NCI-H1105 (cell line): ENCODE measurements at places on chromosomes 12 and 14.
A peak's percentile ranks its signal among the peaks of the same experiment; 100 is the strongest.

DNA sequence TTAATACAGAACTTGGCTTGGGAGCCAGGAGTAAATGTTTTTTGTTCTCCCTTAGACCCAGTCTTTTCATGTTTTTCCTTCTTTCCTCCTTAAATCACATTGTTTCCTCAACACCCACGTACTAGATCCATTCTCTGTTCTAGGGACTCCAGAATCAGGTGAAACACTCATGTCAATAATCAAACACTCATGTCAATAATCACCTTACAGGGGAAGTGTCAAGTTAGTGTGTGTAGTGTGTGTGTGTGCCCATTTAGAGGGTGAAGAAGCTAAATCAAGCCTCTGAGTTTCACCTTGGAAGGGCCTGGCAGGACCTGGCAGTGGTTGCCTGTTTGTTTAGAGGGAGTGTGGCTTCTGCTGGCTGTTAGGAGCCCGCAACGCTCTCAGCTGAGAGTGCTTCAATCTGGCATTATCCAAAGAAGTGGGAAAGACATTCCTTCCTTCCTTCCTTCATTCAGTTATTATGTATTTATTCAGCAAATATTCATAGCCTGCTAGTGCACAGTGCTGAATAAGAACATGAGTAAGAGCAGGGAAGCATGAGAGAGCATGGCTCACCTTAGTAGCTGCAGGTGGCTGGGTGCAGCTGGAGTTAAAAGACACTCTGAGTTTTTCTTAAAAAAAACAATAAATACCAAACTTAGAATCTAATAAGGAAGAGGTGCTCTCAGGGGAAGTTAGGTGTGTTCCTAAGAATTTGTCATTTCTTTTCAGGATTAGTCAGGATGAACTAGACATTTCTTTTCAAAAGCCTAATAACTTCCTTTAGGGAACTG lies 17.6 kb upstream of the EID3 start:
- DNase-seq = no peak

DNA sequence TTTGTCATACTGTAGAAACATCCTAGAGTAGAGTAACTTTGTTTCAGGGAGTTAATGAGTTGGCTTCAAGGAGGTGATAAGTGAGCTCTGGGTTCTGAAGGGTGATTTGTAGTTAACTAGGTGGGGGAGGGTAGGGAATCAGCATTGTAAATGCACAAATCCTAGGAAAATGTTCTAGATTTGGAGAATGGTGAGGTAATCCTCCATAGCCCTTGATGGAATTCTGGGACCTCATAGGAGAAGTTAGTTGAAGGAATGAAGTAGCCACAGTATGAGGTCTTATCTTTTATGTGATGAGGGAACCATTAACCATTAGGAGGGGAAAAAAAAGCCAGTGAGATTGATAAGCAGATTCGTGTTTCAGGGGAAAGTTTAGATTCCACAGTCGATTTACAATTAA lies 8.0 kb downstream of the CNOT2 start:
- no peak for DNase-seq

GRCh38 chr12:103269946-103270345 lies 225.8 kb downstream of the C12orf42 start:
- no peak for DNase-seq

GRCh38 chr14:64266239-64266638 lies 27.9 kb downstream of the ESR2 start:
- DNase-seq = no peak

GRCh38 chr14:102490456-102490855 lies 19.1 kb downstream of the ANKRD9 start:
- no peak for DNase-seq

- DNase-seq = peak; percentile 55
These were observed 300.0 kb downstream of the AEBP2 start for GRCh38 chr12:19739195-19739776.

- DNase-seq = no peak
These were observed 70.8 kb downstream of the RNF34 start for GRCh38 chr12:121470751-121471150.

GRCh38 chr12:120592121-120593049 lies 11.2 kb upstream of the POP5 start:
- DNase-seq = no peak

DNA sequence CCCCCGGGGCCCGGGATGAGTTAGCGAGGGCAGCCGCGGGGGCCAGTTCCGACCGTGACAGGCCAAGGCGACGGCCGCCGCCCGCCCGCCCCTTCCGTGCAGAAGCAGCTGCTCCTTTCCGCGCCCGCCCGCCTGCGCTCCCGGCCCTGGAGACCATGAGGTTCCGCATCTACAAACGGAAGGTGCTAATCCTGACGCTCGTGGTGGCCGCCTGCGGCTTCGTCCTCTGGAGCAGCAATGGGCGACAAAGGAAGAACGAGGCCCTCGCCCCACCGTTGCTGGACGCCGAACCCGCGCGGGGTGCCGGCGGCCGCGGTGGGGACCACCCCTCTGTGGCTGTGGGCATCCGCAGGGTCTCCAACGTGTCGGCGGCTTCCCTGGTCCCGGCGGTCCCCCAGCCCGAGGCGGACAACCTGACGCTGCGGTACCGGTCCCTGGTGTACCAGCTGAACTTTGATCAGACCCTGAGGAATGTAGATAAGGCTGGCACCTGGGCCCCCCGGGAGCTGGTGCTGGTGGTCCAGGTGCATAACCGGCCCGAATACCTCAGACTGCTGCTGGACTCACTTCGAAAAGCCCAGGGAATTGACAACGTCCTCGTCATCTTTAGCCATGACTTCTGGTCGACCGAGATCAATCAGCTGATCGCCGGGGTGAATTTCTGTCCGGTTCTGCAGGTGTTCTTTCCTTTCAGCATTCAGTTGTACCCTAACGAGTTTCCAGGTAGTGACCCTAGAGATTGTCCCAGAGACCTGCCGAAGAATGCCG lies 699 bp downstream of the MGAT2 start:
- DNase-seq = peak; percentile 65

GRCh38 chr12:42541965-42542364 lies 47.6 kb downstream of the PRICKLE1 start:
- no peak for DNase-seq

DNA sequence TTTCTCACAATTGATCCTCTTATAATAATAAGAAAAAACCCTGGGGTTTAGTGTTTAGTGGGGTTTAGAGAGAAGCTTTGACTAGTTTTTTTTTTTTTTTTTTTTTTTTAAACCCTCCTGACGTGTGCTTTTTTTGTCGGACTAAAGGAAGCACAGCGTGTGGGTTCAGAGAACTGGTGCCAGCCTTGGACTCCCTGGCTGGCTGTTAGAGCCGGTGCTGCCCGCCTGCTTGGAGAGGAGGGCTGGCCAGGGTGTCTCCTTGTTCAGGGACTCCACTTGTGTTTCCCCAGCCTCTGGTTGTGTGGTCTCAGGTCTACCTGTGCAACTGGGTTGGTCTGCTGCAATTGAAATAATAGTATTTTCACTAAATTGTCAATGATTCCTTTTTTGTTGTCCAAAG lies 54.1 kb upstream of the ASPG start:
- no peak for DNase-seq

GRCh38 chr12:6337958-6338433 lies 3.9 kb downstream of the TNFRSF1A start:
- no peak for DNase-seq

- DNase-seq = no peak
These were observed 3.0 kb upstream of the EP400 start for GRCh38 chr12:131946757-131947156.

DNA sequence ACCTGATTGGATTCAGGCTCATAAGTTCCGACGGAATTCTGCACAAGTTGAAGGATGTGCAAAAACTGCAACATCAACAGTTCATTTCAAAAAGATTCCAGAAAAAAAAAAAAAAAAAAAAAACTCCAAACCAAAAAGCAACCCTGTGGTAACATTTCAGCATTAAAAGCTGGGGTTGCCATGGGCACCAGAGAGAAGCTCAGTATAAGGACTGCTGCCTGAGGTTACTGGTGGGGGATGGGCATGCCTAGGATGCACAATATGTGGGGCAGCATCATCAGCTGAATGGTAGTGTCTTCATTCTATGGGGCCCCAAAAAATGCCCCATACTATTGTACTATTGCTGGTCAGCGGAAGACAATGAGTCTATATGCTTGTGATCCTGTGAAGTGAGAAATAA lies 44.7 kb downstream of the MBIP start:
- DNase-seq = no peak

GRCh38 chr12:12784116-12784515 lies 1.3 kb upstream of the APOLD1 start:
- DNase-seq = no peak

- DNase-seq = no peak
These were observed 304.1 kb downstream of the EGLN3 start for GRCh38 chr14:33646692-33647260.

DNA sequence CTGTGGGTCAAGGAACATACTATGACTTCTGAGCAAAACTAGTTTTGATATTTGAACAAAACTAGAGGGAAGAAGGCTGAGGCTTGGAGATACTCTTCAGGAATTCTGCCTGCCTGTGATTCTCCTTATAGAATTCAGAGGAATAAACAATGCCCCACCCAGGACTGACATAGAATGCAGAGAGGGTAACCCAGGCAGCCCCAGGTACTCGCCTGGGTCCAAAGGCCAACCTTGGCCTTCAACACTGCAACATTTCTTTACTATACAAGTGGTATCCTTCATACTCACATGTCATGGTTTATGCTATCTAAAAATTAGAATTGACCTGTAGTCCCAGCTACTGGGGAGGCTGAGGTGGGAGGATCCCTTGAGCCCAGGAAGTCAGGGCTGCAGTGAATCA lies 217.0 kb upstream of the FOXN3 start:
- no peak for DNase-seq
